ENCODE measurements at places on chromosomes 1 and 21.

GRCh38 chr1:37792943-37793686 is 532 bp upstream of the MANEAL start:
- DNase-seq: no peak

DNA sequence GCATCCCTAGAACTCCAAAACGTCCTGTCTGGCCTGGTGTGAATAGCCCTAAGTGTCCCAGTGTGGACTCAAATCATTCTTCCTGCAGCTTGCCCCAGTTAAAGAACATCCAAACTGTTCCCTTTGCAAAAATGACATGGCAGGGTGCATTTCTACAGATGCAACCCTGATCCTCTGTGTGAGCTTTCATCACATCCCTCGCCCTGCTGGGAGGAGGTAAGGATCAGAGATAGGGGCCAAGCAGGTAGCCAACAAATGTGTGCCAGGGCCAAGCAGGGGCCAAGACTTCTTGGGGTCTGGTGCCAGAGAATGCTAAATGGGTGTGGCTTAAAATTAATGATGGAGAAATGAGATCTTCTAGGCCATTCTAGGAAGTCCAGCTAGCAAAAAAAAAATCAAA is 27.1 kb upstream of the MPZL1 start:
- no peak for DNase-seq

GRCh38 chr1:218705391-218705790 is 360.3 kb downstream of the TGFB2 start:
- no peak for DNase-seq

DNA sequence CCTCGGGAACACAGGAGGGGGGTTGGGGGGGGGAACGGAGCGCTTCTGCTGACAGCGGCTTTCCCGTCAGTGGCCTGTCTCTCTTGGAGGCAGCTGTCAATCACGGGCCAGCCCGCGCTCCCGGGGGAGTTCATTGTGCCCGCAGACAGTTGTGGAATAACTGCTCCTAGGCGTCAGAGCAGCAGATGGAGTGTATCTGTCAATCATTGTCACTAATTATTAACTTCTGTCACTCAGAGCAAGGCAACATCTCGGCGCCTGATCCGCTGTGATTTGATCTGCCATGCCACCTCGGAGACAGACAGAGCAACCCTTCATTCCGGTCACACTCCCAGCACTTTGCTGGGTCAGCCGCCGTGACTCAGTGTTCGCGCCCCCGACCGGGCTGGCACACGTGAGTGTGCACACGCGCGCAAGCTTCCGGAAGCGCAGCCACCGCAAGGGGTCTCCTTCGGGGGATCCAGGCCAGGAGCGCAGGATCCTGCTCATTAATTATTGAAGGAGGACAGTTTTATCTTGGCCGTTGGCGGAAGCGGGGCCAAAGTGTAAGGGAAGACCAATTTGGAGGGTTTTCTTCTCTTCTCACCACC is 75.8 kb downstream of the RRAGC start:
- DNase-seq: no peak

GRCh38 chr1:92310185-92310597 is 11.3 kb downstream of the RPAP2 start:
- no peak for DNase-seq
